ENCODE measurements at places on chromosomes 12 and 14.

DNA sequence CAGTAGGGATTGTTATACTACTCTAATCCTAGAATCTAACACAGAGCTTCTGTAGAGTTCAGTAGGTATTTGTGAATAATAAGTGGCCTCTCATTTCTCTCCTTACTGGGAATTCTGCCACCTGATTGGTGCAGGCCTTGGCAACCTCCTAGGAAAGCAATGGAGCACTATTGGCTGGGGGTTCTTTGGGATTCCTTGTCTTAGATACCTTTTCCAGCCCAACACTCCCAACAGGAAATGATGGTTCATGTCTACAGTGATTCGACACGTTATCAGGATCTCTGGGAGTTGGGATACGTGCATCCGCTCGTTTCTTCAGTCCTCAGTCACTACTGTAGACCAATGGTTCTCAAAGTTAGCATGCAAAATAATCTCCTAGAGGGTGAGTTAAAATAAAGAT is 67.4 kb downstream of the ELK3 start:
- DNase-seq, result no peak

- no peak for DNase-seq
Observed at GRCh38 chr14:25833341-25834126, 764.3 kb downstream of the NOVA1 start.

- no peak for DNase-seq
Observed at GRCh38 chr12:14885718-14886221, at the start of gene MGP. Gene MGP, minus strand, starts transcription at chr12:14885854. Its CDS starts 63 bp downstream, at chr12:14885791.

- DNase-seq, result no peak
Observed at GRCh38 chr12:50188241-50188781, 21.1 kb upstream of the CERS5 start.

GRCh38 chr14:58297412-58297761 is 968 bp upstream of the ARID4A start:
- no peak for DNase-seq

- DNase-seq, result no peak
Observed at GRCh38 chr12:120515496-120515895, 13.5 kb downstream of the COQ5 start.

DNA sequence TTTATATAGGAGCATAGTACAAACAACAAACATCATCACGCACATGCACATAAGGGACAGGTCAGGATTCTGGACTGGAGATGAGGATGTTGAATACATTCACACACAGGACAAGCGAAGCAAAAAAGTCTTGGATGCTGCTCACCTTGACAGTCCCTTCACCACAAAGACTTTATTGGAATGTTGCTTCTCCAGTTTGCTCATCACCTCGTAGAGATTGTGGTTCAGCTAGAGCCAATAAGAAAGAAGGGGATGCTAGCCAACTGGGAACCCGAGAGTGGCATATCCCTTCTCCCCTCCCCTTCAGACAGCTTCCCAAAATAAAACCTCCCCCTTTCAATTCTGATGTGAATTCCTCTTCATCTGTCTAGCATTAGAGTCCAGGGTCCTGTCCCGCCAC is 25.4 kb upstream of the SMAGP start:
- no peak for DNase-seq

DNA sequence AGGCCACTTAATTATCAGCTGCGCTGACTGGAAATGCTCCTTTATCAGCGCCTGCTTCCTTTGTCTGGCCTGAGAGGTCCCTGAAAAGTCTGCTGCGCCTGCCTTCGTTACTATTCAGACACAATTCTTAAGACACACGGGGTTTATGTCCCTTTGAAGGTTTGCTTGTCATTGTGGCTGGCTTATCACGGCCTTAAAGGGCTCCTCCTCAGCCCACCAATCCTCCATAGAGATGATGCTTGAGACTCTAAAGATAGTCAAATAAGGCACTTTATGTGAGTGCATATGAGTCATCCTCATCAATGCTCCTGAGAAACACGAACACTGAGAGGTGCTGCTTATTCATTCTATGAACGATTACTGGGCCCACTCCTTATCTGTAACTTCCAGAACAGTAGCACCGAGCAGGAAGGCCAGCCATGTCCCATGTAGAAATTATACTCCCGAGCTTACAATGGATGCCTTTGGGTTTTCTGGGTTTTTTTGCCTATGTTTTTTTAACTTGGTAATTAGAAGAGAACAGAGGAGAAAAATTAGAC is 1268.2 kb upstream of the TMEM132C start:
- no peak for DNase-seq

DNA sequence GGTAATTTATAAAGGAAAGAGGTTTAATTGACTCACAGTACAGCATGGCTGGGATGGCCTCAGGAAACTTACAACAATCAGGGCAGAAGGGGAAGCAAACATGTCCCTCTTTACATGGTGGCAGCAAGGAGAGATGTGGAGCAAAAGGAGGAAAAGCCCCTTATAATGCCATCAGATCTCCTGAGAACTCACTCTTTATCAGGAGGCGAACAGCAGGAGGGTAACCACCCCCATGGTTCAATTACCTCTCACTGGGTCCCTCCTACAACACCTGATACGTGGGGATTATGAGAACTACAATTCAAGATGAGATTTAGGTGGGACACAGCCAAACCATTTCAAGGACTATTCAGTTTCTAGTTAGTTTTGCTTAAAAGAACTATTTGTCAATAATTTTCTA is 453.3 kb downstream of the C12orf50 start:
- no peak for DNase-seq

GRCh38 chr12:50390316-50390741 is 6.1 kb downstream of the FAM186A start:
- no peak for DNase-seq

DNA sequence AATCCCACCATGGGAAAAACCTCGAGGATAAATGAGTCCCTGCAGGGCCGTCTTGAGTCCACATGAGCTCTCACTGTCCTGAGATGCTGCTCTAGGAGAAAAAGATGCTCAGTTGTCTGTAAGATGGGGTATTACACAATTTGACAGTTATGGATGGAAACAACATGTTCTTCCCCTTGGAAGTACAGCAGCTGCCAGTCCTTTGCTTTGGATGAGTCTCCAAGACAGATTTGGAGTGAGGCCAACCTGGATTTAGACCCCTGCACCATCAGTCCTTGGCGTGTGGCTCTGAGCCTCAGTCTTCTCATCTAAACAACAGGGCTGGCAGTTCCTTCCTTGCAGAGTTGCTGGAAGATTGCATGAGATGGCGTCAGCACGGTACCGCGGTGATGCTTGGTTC is 309.1 kb upstream of the FKBP4 start:
- DNase-seq, result no peak

DNA sequence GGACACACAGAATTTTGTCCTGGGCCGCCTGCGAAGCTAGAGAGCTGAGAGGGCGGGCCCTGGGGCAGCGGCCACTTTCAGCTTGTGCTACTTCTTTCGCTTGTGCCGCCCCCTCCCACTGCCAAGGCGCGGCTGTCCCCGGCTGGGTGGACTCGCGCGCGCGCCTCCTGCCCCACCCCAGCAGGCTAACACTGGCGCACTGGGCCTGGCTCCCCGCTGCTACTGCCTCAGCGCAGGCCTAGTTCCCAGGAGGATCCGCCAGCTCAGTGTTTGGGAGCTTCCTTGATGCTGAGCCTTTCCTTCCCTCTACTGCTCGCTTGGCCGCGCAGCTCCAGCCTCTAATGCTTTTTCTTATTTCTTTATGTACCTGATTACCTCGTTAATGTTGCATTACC is 27.4 kb upstream of the METAP2 start:
- DNase-seq, result no peak

DNA sequence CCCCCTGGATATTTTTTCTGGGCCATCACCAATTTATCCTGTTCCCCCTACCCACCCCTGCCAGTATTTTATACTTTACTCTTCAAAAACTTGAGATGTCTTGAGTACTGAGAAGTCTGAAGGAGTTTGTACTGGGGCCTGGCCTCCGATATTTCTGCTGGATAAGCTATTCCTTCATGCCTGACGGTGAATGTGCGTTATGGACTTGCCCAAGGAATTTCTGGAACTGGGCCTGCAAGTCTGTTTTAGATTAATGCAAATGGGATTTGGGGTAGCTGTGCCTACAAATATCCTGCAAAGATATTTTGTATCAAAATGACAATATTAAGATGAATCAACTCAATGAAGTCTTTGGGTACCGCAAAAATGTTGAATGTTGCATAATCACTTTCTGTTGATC is at the start of gene PTCSC3:
Gene PTCSC3, minus strand, starts transcription at position 199 of the 400 bp plus-strand sequence.
- no peak for DNase-seq

DNA sequence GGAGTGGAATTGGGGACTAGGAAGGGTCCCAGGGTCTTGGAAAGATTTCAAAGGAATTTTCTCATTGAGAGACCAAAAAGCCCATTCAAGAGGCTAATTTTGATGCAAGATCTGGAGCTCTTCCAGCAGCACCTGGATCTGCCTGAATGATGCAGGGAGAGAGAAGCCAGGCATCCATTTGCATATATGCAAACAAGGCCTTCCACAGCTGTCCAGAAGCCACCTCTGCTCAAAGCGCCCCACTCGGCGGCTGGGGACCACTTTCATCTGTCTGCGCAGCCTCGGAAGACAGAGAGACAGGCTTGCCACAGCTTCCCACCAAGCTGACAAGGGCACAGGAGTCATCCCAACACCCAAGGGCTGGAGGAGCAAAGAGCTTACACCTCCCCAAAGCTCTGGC is 295.6 kb downstream of the DPF3 start:
- no peak for DNase-seq

DNA sequence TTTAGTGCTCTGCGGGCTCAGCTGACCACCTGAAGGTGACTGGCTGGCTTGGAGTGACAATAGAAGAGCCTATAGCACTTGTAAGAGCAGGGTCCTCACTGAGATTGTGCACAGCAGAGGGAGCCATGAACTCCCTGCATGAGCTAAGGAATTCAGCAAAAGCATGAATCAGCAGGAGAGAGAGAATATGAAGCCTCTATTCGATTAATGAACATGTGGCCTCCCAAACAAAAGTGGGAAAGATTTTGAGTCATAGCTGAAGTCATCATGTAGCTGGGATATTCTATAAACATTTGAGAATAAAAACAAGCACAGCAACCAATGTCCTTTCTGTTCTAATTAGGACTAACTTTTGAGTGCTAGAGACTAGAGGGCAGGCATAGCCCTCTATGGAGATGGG is 626.6 kb downstream of the DIO2 start:
- no peak for DNase-seq

- DNase-seq, result no peak
Observed at GRCh38 chr14:71372411-71372838, 465.2 kb downstream of the PCNX1 start.

DNA sequence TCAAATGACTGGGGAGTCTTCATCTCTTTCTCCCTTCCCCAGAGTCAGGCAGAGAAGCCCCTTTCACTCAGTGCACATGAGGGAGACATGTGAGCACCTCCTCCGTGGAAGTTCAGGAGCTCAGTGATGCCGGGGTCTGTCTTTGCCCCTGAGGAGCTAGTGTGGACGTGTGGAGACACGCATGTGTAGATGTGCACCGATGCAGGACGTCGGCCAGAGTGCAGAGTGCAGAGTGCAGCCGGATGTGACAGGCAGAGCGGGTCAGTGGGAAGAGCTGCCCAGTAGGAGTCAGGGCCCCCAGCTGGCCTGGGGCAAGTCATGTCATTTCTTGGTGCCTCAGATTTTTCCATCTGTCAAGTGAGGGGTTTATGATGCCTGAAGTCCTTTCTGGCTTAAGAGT is 20.7 kb downstream of the TSPAN9 start:
- DNase-seq, result no peak

- DNase-seq, result no peak
Observed at GRCh38 chr14:41699486-41699885, 92.8 kb downstream of the LRFN5 start.

- DNase-seq, result no peak
Observed at GRCh38 chr14:103521951-103522563, 573 bp downstream of the CKB start.

- DNase-seq, result peak; percentile 41
Observed at GRCh38 chr12:107379852-107380567, 286.7 kb upstream of the CRY1 start.

DNA sequence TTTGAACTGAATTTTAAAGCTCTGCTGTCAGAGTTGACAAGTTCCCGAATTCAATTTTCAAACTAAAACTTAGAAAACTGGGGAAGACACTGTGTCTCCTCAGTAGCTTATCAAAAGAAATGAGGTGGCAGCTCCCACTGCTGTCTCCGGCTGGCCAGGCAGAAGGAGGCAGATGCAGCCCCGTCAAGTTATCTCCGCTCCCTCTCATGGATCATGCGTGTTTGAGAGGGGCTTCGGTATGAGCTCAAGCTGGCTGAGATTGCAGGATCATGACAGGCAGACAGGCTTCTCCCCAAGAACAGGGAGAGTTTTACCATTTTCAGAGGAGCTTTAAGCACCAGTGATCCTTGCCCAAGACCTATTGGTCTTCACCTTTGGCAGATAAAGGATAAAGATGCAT is 88.8 kb downstream of the NEDD1 start:
- DNase-seq, result no peak

- no peak for DNase-seq
Observed at GRCh38 chr12:98417266-98417665, 98.1 kb upstream of the TMPO start.

DNA sequence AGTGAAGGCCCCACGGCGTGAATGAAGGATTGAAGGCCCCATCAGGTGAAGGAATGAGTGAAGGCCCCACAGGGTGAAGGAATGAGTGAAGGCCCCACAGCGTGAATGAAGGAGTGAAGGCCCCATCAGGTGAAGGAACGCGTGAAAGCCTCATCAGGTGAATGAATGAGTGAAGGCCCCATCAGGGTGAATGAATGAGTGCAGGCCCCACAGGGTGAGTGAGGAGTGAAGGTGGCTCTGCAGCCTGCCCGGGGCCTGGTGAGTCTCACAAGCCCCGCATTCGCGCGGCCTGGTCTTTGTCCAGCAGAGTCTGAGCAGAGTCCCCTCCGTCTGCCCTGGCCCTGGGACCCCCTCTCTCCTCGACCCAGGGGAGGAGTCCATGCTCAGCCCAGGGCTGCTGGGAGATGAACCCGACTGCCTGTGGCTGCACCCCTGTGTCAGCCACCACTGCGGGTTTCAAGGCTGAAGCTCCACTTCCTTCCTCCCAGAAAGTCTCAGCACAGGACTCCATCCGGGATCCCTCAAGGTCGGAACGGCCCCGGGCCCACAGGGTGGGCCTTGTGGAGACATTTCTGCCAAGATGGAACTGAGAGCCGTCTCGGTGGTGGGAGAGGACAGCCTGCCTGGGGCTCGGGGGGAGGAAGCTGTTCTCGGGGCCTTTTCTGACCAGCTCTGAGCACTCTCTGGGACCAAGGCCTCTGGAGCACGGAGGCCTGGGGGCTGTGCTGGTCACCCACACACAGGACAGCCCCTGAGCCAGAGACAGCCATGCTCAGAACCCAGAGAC is 37.4 kb upstream of the TMEM179 start:
- no peak for DNase-seq

All from NCI-H2081 treated with DMSO at 0.1 percent for 48 hours (cell line).